ENCODE measurements at places on chromosomes 7 and 10.
A peak's percentile ranks its signal among the peaks of the same experiment; 100 is the strongest.

GRCh38 chr10:59079386-59080226, 96.8 kb upstream of the PHYHIPL start:
- H3K27me3 ChIP-seq, result no peaks in the 10 kb centered on the region
- no peak for DNase-seq
- no peak overlapping the region for H3K4me3 ChIP-seq
- no peaks in the 10 kb centered on the region for H3K4me1 ChIP-seq
- no peaks in the 10 kb centered on the region for H3K36me3 ChIP-seq
- H3K27ac ChIP-seq, result no peak overlapping the region

DNA sequence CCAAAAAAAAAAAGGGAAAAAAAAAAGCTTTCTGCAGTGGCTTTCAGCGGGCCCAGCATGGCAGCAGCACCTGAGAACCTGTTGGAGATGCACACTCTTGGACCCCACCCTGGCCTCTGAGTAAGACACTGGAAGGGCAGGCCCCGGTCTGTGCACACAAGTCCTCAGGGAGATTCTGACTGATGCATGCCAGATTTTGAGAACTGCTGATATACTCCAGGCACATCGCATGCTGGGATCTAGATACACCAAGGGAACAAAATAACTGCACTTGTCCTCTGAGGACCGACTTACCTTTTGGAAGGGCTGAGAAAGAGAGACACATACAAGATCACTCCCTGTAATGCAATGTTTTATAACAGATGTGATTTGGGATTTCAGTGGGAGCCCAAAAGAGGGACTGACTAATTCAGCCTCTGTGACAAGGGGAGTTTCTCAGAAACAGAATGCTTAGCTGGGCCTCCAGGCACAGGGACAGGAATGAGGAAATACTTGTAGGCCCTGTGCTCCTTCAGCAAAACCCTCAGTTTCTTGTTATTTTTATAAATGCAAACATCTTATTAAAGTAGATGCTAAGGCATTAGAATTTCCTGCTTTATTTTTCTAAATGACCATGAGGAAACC, 8.2 kb downstream of the EGFR start:
- no peaks in the 10 kb centered on the region for H3K36me3 ChIP-seq
- peaks cover 6% of the 10 kb centered on the region for H3K27me3 ChIP-seq
- no peak overlapping the region for H3K4me3 ChIP-seq
- no peak for DNase-seq

- H3K27ac ChIP-seq, result no peak overlapping the region
- no peaks in the 10 kb centered on the region for H3K4me1 ChIP-seq
- no peak overlapping the region for H3K4me3 ChIP-seq
These were observed 232.8 kb downstream of the GLRX3 start for GRCh38 chr10:130368761-130369560.

DNA sequence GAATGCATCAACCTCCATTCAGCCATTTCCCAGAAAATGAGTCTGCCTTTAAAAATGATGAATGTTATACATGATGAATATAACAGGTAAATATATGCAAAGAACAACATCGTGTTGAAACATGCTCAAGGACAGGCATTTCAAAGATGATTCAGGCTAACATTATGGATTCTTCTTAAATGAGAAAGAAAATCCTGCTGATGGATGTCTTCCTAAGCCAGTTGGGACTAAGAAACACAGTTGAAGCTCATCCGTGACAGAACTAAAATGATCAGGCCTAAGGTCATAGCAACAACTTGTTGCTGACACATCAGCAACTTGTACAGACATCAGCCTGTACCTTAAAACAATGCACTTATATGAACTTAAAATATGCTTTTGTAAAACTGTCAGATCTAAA, 267.9 kb downstream of the MAGI2 start:
- no peak for DNase-seq
- no peak overlapping the region for H3K4me3 ChIP-seq
- H3K27me3 ChIP-seq, result no peaks in the 10 kb centered on the region
- no peak overlapping the region for H3K27ac ChIP-seq
- no peaks in the 10 kb centered on the region for H3K36me3 ChIP-seq

GRCh38 chr10:65894961-65895360, 1030.9 kb upstream of the LRRTM3 start:
- H3K4me1 ChIP-seq, result no peaks in the 10 kb centered on the region
- H3K4me3 ChIP-seq, result no peak overlapping the region
- H3K36me3 ChIP-seq, result no peaks in the 10 kb centered on the region
- H3K27me3 ChIP-seq, result no peaks in the 10 kb centered on the region
- no peak overlapping the region for H3K27ac ChIP-seq
- DNase-seq, result no peak

DNA sequence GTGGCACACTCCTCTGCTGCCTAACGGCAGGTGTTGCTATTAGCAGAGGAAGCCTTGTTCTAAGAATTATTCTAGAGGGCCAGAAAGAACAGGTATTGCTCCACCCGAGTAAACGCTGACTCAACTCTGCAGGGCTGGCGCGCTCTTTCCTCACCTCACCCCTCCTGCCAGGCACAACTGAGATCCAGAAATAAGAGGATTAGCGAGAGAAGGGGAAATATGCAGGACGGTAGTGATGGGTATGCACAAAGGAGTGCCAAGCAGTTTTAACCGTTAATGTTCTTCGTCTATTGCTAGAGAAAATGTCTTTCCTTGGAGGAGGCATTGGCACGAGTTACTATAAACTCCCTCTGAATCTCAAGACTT, 369 bp upstream of the SCIN start:
- H3K27ac ChIP-seq, result no peak overlapping the region
- DNase-seq, result no peak
- H3K36me3 ChIP-seq, result no peaks in the 10 kb centered on the region
- H3K4me1 ChIP-seq, result peaks cover 8% of the 10 kb centered on the region
- H3K27me3 ChIP-seq, result peaks cover 9% of the 10 kb centered on the region

DNA sequence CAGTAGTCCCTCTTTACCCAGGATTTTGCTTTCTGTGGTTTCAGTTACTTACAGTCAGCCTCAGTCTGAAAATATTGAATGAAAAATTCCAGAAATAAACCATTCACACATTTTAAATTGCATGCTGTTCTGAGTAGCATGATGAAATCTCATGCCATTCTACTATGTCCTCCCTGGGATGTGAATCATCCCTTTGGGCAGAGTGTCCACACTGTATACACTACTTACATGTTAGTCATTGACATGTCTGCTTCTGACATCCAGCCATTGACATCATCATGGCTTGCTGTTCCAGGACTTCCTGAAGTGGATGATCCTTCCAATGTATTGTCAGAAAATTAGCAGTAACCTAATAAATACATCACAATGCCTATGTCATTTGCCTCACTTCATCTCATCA, 34.6 kb upstream of the MALRD1 start:
- H3K4me3 ChIP-seq, result no peak overlapping the region
- H3K4me1 ChIP-seq, result no peaks in the 10 kb centered on the region
- no peak overlapping the region for H3K27ac ChIP-seq
- no peak for DNase-seq

GRCh38 chr7:105297985-105298384, 90.7 kb downstream of the SRPK2 start:
- peaks cover 8% of the 10 kb centered on the region for H3K36me3 ChIP-seq
- H3K27ac ChIP-seq, result peak overlapping the region; percentile 58
- DNase-seq, result no peak
- no peaks in the 10 kb centered on the region for H3K27me3 ChIP-seq
- H3K4me3 ChIP-seq, result no peak overlapping the region

DNA sequence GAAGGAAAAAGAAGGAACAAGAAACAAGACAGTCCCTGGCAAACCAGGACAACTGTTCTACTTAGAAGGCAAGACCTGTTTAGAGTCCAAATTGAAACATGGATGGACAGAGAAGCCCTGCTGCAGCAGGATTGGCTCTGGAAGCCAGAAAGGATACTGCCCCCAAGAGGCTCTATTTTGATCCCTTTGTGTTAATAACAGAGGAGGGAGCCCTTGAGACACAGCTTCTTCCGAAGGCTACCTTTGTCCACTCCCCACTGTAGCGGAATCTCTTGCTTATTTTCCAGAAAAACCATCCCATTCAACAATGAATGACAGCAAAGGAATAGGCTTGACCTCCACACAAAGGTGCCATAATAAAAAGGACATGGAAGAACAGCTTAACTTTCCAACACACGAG, 120.3 kb upstream of the FOXK1 start:
- DNase-seq, result no peak
- no peak overlapping the region for H3K4me3 ChIP-seq
- no peak overlapping the region for H3K27ac ChIP-seq
- H3K36me3 ChIP-seq, result no peaks in the 10 kb centered on the region
- no peaks in the 10 kb centered on the region for H3K4me1 ChIP-seq

GRCh38 chr10:93656155-93656554, 43.8 kb downstream of the PDE6C start:
- no peak for DNase-seq
- H3K4me3 ChIP-seq, result no peak overlapping the region
- H3K27ac ChIP-seq, result no peak overlapping the region
- no peaks in the 10 kb centered on the region for H3K4me1 ChIP-seq
- no peaks in the 10 kb centered on the region for H3K27me3 ChIP-seq

GRCh38 chr7:12553416-12553815, 17.1 kb upstream of the SCIN start:
- H3K27ac ChIP-seq, result no peak overlapping the region
- no peaks in the 10 kb centered on the region for H3K36me3 ChIP-seq
- no peak for DNase-seq
- peaks cover 2% of the 10 kb centered on the region for H3K27me3 ChIP-seq
- H3K4me3 ChIP-seq, result no peak overlapping the region

- no peaks in the 10 kb centered on the region for H3K4me1 ChIP-seq
- no peak for DNase-seq
- no peaks in the 10 kb centered on the region for H3K27me3 ChIP-seq
- H3K4me3 ChIP-seq, result no peak overlapping the region
These were observed 26.8 kb upstream of the THSD7A start for GRCh38 chr7:11858622-11859302.

DNA sequence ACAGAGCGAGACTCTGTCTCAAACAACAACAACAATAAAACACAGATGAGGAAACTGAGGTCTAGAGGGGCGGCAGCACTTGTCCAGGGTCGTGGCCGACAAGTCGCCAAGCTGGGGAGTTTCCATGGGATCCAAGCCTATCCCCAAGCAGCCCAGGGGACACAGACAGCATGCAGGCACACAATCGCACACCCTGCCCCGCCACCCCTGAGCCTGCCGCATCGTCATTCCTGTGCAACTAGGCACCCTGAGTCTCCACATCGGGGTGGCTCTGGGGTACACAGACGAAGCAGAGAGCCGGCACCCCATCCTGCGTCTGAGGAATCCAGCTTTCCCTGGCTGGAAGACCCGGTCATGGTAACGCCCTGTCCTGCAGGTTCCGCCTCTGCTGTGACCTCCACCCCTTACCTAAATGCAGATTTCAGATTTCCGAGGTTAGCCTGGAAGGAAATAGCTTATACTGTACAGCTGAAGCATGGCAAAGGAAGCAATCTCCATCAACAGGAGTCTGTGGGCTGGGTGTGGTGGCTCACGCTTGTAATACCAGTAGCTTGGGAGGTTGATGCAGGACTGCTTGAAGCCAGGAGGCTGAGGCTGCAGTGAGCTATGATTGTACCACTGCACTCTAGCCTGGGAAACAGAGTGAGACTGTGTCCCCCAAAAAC, 136.1 kb upstream of the TNRC18 start:
- no peaks in the 10 kb centered on the region for H3K36me3 ChIP-seq
- H3K27ac ChIP-seq, result peak overlapping the region; percentile 97
- H3K27me3 ChIP-seq, result no peaks in the 10 kb centered on the region
- no peak overlapping the region for H3K4me3 ChIP-seq

DNA sequence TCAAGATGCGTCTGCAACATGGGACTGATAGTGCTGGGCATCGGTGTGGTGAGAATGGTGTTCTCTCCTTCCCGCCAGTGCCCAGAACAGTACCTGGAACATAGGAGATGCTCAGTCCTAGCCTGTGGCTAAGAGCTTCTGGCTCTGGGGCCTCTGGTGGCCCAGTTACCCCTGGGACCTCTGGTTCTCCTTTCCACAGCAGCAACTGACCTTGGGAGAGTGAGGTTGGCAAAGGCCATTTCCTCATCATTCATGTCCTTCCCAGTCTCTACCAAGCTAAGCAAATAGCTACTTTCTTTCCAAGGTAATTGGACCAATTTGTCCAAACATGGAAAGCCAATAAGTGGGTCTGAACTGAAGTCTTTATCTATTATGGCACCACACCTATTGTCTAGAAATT, 11.6 kb upstream of the GOLGA7B start:
- H3K4me1 ChIP-seq, result no peaks in the 10 kb centered on the region
- DNase-seq, result no peak
- peaks cover 13% of the 10 kb centered on the region for H3K27me3 ChIP-seq
- H3K4me3 ChIP-seq, result no peak overlapping the region
- no peak overlapping the region for H3K27ac ChIP-seq

DNA sequence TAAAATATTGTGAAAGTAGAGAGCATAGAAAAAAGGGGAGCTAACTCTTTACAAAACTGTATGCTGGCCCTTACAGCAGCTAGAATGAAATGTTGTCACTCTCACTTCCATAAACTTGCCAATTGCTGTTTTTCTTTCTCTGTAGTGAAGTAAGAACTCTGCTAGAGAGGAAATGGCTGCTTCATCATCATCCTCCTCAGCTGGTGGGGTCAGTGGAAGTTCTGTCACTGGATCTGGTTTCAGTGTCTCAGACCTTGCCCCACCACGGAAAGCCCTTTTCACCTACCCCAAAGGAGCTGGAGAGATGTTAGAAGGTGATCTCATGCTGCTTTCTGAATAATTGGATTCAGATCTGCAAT, 7.6 kb upstream of the ASCC1 start:
- H3K36me3 ChIP-seq, result peaks cover 1% of the 10 kb centered on the region
- DNase-seq, result no peak
- H3K4me1 ChIP-seq, result peaks cover 29% of the 10 kb centered on the region
- no peak overlapping the region for H3K4me3 ChIP-seq
- no peaks in the 10 kb centered on the region for H3K27me3 ChIP-seq

DNA sequence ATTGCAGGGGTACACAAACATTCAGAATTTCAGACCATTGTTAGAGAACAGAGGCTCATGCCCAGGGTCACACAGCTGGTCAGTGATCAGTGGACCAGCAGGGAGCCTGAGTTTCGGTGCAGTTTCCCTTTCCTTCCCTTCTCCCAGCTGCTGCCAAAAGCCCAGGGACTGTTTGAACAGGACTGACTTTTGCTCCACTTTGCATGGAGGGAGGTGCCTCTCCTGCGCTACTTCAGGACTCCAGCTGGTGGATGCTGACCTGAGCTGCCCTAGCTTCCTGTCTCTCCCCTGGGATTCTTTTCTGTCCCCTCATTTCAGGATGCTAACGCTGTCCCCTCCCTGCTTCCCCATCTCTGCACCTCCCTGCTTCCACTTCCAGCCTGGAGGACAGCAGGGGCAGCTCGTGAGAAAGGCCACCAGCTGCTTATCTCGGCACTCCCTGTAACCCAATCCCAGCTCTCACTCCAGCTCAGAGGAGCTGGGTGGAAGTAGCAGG, 14.5 kb downstream of the SH2D4B start:
- peaks cover 7% of the 10 kb centered on the region for H3K27me3 ChIP-seq
- H3K27ac ChIP-seq, result no peak overlapping the region
- H3K36me3 ChIP-seq, result no peaks in the 10 kb centered on the region
- no peak overlapping the region for H3K4me3 ChIP-seq
- no peaks in the 10 kb centered on the region for H3K4me1 ChIP-seq

DNA sequence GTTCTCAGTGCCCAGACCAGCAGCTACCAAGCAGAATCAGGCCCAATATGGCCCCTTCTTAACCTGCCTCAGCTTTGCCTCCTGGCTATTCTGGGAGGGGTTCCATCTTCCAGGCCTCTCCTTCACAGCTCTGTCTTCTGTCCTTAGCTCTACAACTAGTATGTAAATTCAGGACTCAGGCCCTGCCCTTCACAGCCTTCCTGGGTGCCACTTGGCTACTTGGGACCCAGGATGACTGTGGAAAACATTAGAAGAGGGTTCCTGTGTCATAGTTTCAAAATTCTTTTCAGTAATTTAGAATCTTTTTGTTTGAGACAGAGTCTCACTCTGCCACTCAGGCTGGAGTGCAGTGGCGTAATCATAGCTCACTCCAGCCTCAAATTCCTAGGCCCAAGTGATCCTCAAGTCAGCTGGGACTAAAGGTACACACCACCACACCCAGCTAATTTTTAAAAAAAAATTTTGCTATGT, 33.2 kb upstream of the PAPSS2 start:
- H3K4me3 ChIP-seq, result no peak overlapping the region
- H3K27ac ChIP-seq, result no peak overlapping the region
- H3K4me1 ChIP-seq, result no peaks in the 10 kb centered on the region
- no peaks in the 10 kb centered on the region for H3K27me3 ChIP-seq
